ENCODE measurements at places on chromosomes 3 and 15.

DNA sequence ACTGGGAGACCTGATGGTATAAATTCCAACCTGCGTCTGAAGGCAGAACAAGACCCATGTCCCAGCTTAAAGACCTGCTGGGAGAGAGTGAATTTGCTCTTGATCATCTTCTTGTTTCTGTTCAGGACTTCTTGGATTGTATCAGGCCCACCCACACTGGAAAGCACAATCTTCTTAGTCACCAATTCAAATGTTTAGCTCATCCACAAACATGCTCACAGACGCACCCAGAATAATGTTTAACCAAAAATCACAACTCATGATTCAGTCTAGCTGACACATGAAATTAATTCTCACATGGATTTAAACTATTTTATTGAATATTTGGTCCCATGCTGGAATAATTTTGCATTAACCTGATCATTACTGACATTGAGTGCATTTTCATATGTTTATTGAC, 37.8 kb upstream of the GOLGA6L2 start:
- no peak for DNase-seq

DNA sequence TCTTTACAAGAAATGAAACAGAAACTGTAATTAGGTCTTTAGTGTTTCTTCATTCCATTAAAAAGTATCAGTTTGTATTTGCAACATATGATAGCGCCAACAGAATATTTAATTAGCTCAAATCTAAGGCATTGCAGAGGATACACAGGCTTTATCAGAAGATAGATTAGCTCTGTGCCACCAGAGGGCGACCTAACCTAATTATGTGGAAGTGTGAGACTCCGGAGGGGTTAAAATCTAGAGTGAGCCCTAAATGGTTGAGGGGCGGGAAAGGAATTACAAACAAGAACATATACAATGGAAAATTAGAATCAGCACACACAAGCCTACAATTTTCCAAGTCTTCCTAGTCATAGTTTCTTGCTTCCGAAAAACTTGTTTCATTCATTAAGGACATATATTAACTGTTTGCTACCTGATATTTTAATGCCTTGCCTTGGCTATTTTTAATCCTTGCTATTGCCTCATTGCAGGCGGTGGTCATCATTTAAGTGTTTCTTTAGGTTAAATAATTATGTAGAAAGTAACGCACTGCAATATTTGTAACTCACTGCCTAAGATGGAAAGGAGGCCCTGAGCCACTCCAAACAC, 18.0 kb upstream of the RYR3 start:
- DNase-seq: peak; percentile 72

- DNase-seq: peak; percentile 71
Observed at GRCh38 chr15:85289677-85290365, 90.6 kb upstream of the AKAP13 start.

- no peak for DNase-seq
Observed at GRCh38 chr15:29825227-29825626, 3.0 kb upstream of the TJP1 start.

GRCh38 chr3:67790043-67790442, 135.6 kb upstream of the SUCLG2 start:
- DNase-seq: peak; percentile 65

GRCh38 chr15:60764408-60764963, 285.5 kb upstream of the ICE2 start:
- DNase-seq: no peak

GRCh38 chr3:20141316-20141715, 44.7 kb downstream of the SGO1 start:
- no peak for DNase-seq

DNA sequence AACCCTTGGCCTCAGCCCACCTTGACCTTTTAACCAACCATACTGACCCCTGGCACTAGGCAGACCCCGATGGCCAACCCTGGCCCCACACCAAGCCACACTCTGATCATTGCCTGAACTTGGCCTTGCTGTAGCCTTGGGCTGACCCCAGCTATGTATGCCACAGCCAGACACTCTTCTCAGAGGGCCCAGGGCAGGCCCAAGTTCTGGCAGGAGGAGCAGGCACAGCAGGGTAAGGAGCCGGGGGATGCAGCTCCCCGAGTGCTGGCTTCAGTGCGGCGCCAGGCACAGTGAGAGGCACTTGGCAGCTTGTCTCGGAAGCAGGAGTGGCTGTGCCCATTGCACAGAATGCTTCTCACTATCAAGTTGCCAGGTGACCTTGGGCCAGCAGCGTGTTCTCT, 22.3 kb downstream of the PRR20G start:
- DNase-seq: no peak

- no peak for DNase-seq
Observed at GRCh38 chr3:196117809-196118208, 35.9 kb upstream of the TFRC start.

- DNase-seq: no peak
Observed at GRCh38 chr3:194852831-194853508, 167.3 kb downstream of the FAM43A start.

DNA sequence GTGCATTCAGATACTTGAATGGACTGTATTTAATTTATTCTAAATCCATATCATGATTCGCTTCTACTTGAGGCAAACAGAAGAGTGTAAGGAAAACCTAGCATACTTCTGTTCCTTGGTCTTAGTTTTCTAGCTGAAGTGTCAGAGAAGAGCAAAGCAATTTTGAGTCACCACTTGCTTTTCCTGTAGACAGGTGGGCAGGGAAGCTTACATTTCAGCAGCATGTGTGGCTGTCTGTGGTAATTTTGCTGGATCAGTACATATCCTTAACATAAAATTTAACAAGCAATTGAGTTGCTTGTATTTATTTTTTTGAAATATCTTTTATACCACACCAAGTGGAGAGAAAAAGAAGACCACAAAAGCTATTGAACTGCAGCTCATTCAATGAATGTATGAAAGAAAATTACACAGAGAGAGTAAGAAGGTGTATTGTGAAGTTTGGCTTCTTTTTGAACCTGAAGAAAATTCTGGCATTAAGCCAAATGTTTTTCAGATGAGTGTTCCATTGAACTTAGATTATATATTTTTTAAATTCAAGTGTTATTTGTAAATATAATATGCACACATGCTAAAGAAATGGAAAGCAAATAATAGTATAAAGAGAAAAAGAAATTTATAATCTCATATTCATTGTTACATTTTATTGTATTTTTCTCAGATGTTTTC, 747.6 kb downstream of the NAALADL2 start:
- peak; percentile 20 for DNase-seq

DNA sequence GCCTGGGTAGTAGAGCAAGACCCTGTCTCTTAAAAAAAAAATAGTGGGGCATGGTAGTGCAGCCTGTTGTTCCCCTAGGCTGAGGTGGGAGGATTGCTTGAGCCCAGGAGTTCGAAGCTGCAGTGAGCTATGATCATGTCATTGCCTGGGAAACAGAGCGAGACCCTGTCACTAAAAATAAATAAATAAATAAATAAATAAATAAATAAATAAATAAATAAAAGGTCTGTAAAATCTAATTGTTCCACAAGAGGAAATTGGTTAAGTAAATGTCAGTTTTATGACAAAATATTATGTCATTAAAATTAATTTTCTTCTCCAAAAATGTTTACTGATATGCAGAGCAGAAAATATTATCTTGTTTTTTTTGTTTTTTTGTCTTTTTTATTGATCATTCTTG, 5.3 kb downstream of the CRELD1 start:
- no peak for DNase-seq

GRCh38 chr3:124686028-124686670, 44.1 kb upstream of the UMPS start:
- DNase-seq: no peak

DNA sequence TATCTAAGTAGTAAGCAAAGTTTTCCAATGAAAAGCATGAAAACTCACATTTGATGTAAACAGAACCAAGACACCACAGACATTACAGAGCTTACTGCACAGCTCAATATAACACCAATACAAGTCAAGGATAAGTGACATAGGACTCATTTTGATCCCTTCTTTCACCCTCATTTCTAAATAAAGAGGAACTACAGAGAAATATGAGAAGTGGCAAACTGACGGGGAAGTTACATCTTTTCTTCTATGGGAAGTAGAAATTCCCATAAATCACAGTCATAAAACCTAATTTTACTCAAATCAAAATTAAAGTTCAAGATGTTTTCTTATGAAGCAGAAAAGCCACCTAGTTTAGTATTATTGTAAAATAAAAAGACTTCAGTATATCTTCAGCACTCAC, 3.8 kb downstream of the ATG3 start:
- DNase-seq: no peak

GRCh38 chr3:125381743-125382142, 6.6 kb upstream of the ZNF148 start:
- no peak for DNase-seq

- no peak for DNase-seq
Observed at GRCh38 chr15:33344111-33344510, 33.3 kb downstream of the RYR3 start.

DNA sequence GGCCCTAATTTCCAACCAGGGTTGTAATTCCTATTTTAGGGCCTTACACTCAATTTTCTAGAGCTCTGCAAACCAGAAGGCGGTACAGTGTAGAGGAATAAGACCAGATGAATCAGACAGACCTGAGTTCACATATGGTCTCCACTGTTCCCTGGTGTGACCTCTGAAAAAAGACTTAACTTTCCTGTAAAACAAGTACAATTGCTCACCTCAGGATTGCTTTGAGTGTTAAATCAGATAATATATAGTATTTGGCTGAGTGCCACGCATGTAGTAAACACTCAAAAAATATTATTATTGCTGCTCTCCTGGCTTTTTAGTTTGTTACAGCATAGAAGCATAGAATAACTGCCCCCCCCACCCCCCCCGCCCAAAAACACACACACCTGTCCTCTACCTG, 51.0 kb upstream of the STT3B start:
- peak; percentile 78 for DNase-seq

DNA sequence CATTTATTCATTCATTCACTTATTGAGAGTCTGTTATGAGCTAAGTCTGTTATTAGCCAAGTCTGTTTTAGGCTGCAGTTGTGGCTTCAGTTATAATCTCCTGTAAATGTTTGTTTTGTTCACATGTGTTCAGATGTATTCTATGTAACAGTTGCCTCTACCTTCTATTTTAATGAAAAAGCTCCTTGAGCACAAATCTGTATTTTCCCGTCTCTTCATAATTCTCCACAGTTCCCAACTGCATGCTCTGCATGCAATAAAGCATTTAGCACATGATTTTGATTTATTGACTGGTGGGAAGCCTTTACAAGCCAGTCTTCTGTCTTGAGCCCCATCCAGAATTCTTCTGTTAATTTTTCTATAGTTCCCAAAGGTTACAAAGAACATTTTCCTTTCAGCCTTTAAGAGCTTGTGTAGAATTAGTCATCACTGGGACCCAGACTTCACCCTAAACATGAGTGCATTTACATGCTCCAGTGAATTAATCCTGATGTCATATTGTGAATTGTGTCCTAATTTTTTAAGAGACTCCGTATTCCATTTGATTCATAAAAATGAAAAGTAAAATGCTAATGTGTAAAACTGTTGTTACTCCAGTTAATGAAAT, 122.3 kb upstream of the NR2E3 start:
- no peak for DNase-seq

DNA sequence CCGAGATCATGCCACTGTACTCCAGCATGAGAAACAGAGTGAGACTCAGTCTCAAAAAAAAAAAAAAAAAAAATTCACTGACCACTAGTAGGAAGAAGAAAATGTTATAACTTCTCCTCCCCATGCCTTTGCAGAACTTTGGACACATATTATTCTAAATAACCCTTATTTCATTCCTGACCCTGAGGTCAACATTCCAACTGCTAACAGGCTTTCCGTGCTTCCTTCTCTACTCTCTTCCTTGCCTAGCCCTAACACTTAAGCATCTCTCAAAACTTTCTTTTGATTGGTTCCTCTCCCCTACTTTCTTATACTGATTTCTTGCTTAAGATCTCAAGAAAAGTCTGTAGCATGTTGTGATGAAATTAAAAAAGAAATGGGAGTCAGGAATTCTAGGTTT, 146.8 kb downstream of the MEX3B start:
- no peak for DNase-seq

- DNase-seq: no peak
Observed at GRCh38 chr3:53513556-53514190, 19.3 kb downstream of the CACNA1D start.

GRCh38 chr3:186651678-186652215, 11.5 kb downstream of the FETUB start:
- DNase-seq: no peak

- no peak for DNase-seq
Observed at GRCh38 chr3:160842021-160843005, 86.3 kb downstream of the PPM1L start.

DNA sequence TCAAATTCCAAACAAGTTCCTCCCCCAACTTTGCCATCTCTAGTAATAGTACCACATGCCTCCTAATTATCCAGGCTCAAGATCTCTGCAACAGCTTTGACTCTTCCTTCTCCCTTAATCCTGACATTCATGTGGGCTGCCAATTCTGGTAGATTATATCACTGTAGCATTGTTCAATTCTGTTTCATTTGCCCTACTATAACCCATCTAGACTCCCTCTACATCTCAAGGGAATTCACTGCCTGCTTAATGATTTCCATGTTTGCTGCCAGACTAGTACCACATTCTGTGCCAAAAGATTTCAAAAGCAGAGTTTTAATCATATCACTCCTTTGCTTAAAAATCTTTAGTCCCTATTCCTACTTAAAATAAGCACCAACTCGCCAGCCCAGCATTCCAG, 34.6 kb upstream of the PPIB start:
- DNase-seq: peak; percentile 7

GRCh38 chr15:82986442-82986780, 401 bp downstream of the RAMAC start:
- no peak for DNase-seq

GRCh38 chr3:188583341-188584161, 429.6 kb downstream of the LPP start:
- DNase-seq: no peak

- DNase-seq: no peak
Observed at GRCh38 chr15:78614021-78614420, 6.8 kb downstream of the CHRNA3 start.

DNA sequence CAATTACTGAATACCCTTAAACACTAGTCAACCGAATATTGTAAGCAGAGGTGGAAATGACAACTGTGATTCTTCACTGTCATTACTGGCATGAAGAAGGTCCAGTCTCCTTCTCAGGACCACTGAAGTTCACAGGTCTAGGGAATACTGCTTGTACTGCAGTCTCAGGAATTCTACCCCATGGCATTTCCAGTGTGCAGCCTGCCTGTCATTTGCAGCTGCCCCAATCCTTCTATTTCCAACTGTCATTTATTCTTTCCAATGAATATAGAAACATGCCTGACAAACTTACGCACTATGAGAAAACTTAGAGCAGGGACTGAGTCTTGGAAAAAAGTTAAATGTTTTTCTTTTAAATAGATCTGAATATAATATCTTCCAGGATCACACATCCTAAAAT, 308.0 kb upstream of the THBS1 start:
- no peak for DNase-seq

DNA sequence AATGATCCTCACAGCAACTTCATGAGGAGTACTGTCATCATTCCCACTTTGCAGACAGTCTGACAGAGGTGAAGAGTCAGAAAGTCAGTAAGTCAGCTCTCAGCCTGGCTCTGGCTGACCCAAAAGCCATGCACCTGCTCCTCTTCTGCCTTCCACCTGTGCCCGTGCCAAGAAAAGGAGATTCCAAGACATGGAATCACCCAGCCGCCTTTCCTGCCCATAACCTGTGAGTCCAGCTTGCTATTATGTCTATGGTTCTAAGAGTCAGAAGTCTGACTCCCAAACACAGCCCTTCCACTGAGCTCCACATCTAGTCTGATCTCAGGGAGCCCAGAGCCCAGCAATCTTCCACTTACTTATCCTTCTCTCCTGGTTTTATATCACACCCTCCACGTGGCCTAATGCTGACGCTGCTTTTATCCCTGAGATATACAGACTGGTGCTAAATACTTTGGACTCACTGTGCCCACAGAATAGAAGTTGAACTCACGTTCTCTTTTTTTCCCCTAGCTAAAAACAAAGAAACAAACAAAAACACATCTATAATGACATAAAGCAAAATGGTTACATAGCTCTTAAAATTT, 66.0 kb downstream of the PLD1 start:
- no peak for DNase-seq
